ENCODE measurements at places on chromosomes 1 and 21. TPM values are rescaled to one million over a fixed set of nuclear protein-coding genes. Genes with fewer than 3 reads are reported as not detected.

Gene RXFP4
- total RNA-seq = not detected

DNA sequence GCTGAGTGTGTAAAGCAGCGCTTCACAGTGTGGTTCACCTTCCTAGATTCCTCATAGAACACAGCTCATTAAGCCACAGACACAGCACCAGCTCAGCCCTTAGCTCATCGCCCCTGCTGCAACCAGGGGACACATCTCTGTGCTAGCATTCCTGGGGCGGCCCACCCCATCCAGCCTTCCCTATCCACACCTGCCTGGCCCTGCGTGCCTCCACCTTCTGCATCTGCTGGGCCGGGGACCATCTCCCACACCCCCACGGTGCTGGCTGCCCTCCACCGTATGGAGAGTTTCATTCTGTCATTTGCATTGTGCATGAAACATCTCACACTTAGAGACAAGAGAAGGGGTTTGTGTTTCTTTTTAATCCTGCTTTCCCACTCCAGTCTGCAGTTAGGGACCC, 35.8 kb upstream of the PRSS38 start:
- H3K27me3 ChIP-seq = no peaks in the 10 kb centered on the region
- H3K4me3 ChIP-seq = no peak overlapping the region
- DNase-seq = no peak
- no peak overlapping the region for H3K27ac ChIP-seq

DNA sequence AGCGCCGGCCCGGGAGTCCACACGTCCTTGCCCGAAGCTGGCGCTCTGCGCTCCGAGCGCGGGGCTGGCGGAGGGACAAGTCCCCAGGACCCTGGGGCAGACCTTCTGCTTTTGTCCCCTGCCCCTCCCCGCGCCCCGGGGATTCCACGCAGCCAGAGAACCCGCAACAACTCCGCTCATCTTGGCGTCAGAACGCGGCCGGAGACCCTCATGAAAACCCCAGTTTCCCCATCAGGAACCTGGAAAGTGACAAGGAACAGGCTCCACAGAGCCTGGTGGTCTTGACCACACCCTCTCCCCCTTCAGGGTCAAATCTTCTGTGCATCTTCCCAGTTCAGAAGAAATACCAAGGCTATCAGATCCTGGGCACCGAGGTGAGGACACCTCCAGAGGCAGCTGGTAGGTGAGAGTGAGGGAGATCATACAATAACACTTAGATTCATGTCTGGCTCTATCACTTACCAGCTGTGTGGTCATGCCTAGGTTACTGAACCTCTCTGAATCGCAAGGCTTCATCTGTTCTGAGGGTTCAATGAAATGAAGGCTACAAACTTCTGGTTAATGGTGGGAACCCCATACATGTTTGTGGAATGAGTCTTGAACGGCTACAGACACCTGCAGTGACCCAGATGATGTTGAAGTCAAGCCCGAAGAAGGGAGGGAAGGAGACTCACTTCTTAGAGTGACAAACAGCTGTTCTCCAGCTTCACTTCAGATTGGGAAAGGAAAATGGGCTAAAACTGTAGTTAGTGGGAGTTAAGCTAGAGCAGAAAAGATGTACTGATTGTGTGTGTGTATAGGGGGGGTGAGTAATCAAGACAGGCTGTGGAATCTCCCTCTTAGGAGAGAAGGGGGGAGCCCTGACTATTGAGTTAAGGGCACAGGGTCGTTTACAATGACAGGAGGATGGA, 555 bp upstream of the RSPO1 start:
- DNase-seq = no peak
- H3K4me1 ChIP-seq = peaks cover 4% of the 10 kb centered on the region
- H3K36me3 ChIP-seq = no peaks in the 10 kb centered on the region
- H3K27me3 ChIP-seq = peaks cover 65% of the 10 kb centered on the region
- H3K4me3 ChIP-seq = peak overlapping the region; percentile 33
- no peak overlapping the region for H3K27ac ChIP-seq

GRCh38 chr1:67682659-67683197, 2.3 kb upstream of the GADD45A start:
- no peaks in the 10 kb centered on the region for H3K27me3 ChIP-seq
- H3K4me3 ChIP-seq = no peak overlapping the region
- H3K27ac ChIP-seq = peak overlapping the region; percentile 99
- H3K36me3 ChIP-seq = peaks cover 8% of the 10 kb centered on the region

Data from chondrocyte (in vitro differentiated cells).